Calu3 (cell line): ENCODE measurements at places on chromosomes 11 and 22.

- no peak for DNase-seq
These were observed 11.3 kb downstream of the FADS3 start for GRCh38 chr11:61880031-61880430.

DNA sequence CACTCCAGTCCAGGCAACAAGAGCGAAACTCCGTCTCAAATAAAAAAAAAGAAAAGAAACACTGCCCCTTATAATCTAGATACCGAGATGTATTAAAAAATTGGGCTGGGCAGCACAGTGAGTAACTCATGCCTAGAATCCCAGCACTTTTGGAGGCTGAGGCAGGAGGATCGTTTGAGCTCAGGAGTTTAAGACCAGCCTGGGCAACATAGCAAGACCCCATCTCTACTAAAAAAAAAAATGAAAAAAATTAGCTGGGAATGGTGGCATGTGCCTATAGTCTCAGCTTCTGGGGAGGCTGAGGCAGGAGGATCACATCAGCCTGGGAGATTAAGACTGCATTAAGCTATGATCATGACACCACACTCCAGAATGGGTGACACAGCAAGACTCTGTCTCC lies 24.9 kb downstream of the DDX6 start:
- no peak for DNase-seq

- DNase-seq = no peak
These were observed 280.5 kb downstream of the DDX10 start for GRCh38 chr11:108945341-108945740.

- DNase-seq = peak; percentile 77
These were observed 7.3 kb downstream of the USP47 start for GRCh38 chr11:11848891-11849746.
